ENCODE measurements at places on chromosomes 5 and 9.

DNA sequence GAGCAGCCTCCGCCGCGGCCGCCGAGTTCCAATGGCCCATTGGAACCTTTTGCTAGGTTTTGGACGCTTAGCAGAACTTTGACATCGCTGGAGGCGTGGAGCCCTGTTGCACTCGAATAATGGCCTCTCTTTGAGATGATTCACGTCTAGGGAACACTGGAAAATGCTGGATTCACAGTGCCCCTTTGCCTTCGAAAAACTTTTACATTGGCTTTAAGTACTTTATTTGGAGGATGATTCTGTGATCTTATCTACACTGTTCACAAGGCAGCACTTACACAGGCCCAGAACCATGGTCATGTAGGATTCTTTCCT, 536 bp upstream of the PPIC start:
- no peak for DNase-seq

GRCh38 chr5:115180165-115180709, 10.5 kb upstream of the TRIM36 start:
- DNase-seq: peak; percentile 26

DNA sequence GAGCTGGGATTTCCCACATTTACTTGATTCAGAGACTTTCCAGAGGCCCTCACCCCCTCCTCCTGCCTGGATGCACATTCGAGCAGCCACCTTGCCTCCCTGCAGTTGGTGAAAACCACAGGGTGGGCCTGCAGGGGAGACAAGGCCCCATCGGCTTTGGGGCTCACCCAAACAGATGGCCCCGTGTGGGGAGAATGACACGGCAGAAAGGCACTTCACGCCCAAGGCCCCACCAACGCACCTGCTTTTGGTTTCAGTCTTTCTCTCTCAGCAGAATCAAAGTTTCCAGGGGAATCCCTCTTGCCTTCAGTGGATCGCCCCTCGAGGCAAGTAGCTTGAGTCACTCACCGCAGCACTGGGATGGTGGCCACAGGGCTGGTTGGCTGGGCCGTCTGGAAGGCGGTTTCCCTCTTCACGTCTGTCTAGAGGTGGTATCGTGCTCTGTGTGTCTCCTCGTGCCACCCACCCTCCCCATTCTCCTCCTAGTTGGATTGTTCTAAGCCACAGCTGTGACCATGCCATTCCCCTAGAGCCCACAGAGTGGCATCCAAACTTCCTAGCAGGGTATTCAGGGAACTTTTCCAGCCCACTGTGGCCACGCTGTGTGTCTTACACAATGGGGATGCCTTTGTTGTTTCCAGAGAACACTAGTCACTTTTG, 31.8 kb downstream of the SEC61B start:
- peak; percentile 88 for DNase-seq

GRCh38 chr9:121074370-121075250, at the start of gene CNTRL:
CNTRL (plus strand) TSS chr9:121074955; CDS start chr9:121088327, 13,372 bp downstream.
- peak; percentile 91 for DNase-seq

DNA sequence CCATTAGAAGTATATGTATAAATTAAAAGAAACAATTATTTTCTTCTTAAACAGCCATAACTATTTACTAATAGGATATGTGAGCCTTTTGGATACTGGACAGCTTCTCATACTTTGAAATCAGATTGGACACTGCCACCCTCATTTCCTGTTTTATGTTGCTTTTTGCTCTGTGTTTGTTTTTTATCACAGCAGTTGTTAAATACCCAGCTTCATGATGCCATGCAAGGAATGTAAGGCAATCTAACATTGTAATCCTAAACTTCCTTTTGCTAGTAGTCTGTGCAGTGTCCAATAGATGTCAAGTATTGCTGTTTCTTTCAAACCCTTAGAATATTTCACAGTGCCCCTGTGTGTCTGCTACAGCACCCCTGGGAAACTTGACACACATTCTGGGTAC, 56.2 kb downstream of the CNTLN start:
- DNase-seq: no peak

- no peak for DNase-seq
Observed at GRCh38 chr9:5575000-5575399, 53.9 kb upstream of the RIC1 start.

DNA sequence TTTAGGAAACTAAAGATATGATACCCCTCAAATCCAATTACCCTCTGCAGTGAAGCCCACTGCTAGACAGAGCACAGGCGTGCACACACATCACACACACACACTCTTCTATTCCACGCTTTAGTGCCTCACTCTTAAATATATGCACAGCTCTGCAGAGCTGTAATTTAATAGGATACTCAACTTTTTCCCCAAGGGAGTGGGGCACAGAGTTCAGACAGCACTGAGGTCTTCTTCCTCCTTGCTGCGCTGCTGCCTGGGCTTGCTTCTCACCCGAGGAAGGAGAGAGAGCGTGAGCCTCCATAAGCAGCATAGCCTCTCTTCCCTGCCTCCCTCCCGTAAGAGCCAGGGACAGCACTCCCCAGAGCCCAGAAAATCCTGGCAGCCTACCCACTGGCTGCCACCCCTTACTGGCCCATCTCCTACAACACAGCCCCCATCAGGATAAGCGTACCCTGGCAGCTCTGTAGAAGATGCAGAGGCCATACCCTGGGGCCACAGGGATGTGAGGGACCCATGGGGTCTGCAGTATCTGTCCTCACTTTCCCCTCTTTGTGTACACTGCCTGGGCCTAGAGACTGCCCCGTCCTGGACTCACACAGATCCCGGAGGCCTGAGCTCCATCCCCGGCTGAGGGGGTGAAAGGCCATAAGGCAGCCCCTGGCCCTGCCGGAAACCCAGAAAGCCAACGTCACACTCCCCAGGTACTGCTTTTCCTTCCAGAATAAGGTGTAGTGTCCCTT, 102.1 kb downstream of the C5orf15 start:
- no peak for DNase-seq

DNA sequence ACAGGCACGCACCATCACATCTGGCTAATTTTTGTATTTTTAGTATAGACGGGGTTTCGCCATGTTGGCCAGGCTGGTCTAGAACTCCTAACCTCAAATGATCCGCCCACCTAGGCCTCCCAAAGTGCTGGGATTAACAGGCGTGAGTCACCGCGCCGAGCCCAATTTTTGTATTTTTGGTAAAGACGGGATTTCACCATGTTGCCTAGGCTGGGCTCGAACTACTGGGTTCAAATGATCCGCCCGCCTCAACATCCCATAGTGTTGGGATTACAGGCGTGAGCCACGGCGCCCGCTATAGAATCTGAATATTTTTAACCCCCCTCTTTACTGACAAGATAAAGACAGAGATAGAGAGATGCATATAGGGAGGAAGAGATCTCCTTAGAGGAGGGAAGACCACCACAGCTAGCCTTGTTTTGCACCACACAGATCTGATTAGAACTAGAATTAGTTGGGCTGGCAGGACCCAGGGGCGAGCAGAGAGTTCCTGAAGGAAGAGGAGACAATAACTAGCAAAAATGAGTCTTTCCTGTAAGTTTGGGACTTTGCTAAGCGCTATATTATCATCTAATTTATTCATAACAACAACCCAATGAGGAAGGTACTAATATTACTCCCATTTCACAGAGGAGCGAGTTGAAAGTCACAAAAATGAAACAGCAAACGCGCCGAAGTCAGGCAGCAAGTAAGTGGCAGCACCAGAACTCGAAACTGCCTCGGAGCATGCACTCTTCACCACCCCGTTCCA, 1.5 kb upstream of the ANKHD1 start:
- no peak for DNase-seq

- DNase-seq: no peak
Observed at GRCh38 chr5:34016222-34016621, 8.4 kb upstream of the AMACR start.

- DNase-seq: no peak
Observed at GRCh38 chr5:158589939-158590338, 509.8 kb downstream of the EBF1 start.

DNA sequence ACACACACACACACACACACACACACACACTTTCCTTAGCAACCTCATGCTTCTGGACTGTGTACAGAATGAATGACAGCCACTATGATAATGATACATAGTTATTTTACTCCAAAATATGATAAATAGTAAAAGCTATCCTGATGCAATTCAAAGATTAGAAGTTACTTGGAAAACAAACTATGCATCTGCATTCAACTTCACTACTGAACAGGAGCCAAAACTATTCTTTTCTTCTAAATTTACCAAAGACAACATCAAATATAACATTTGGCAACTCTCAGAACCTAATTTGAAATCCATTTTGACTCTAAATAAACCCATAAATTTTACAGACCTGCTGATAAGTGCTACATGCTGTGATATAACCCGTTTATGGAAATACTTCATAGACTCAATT, 33.3 kb downstream of the GLIS3 start:
- no peak for DNase-seq

- DNase-seq: no peak
Observed at GRCh38 chr5:116702776-116703175, 128.2 kb upstream of the SEMA6A start.

DNA sequence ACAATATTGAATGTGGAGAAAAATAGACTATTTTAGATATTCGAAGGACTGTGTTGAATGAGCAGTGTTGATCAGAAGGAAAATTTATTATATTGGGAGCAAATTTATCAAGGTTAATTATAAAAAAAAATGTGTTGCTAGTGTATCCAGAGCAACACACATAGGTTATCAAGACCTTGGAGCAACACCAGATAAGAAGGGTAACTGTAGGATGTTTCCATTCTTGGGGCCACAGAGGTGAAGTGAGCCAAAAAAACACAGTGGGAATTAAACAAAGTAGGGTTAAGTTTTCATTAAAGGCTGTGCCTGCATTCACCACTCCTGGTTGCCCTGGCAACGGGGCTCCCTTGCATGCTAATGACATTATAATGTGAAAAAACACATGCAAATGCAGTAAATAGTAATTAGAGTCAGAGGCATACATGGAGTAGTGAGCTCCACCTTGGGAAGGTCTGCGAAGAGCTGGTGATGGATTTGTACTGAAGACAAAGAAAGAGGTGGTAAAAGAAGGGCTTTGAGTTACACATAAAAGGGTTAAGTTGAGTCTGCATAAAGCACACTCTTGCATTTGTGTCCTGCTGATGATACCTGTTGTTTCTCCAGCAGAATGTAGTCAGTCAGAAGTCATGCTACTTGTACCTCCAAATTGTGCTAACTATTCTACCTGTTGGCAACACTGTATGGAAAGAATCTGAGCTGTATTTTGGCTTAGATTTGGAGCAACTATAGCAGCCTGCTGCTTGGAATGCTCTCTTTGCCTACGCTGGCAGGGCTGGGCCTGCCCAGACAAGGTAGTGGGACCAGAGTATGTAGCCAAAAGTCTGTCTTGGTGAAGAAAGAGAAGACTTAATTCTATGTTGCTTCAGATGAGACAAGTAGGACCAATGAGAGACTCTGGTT, 59.6 kb downstream of the ATG10 start:
- DNase-seq: no peak

DNA sequence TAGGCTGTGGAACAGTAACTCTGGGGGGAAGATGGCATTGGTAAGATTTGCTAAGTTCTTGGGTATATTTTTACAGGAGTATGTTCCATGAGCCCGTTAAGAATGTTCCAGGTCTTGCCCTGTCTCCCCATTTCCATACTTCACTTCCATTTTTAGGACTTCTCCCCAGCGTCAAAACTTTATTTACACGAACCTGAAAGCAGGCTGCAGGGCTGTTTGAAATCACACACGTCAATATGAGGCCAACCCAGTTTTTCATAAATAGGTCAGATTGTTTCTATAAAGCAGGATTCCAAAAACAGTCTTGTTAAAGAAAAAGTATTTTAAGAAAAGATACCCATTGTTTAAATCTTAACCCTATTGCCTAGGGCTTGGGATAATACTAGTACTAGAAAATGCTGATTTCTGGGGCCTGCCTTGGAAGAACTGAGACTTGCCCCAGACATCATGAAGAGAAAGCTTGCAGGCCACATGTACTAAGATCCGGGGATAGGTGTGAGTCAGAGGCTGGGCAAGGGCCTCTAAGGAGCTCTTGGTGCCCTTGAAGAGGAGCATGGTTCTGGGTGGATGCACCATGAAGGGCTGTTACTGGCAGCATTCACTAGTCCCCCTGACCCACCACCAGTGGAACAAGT, 24.2 kb downstream of the TRIO start:
- DNase-seq: peak; percentile 48

DNA sequence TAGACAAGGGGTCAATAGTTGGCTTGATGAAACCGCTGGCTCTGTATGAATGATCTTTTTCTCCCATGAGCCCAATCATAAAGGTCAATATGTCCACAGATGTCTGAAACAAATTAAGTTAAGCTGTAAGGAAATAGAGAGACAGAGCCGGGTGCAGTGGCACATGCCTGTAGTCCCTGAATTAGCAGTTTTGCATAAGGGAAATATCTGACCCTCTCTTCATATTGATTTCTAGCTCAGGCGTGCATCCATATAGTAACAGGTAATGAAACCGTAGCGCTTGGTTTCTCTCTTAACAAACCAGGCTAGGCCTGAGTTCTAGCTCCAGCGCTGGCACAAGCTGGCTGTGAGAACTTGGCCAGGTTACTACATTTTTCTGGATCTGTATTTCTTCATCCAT, 118.1 kb upstream of the ERCC6L2 start:
- no peak for DNase-seq

DNA sequence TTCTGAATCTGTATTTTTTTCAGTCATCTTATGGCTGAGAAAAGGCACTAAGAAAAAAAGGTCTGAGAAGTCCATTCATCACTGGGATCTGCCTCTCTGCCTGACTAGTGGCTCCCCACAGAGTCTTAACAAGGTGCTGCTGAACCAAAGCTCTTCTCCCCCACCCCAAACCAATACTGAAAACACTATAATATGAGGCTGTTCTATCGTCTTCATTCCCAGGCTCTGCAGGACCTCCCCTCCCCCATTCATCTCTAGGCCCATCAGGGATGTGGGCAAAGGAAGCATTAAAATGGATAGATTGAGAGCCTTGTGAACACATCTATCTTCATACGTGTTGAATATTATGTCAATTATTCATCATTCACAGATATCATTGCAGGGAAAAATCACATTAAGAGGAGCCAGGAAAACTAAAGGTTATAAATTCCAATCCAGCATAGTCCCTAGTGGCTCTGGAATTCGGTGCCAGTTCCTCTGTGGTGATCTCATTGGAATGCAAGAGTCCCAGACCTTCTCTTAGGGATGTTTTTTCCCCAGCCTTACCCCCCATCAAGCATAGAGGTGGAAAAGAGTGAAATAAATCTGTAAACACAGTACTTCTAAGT, 44.3 kb upstream of the GPR151 start:
- no peak for DNase-seq

DNA sequence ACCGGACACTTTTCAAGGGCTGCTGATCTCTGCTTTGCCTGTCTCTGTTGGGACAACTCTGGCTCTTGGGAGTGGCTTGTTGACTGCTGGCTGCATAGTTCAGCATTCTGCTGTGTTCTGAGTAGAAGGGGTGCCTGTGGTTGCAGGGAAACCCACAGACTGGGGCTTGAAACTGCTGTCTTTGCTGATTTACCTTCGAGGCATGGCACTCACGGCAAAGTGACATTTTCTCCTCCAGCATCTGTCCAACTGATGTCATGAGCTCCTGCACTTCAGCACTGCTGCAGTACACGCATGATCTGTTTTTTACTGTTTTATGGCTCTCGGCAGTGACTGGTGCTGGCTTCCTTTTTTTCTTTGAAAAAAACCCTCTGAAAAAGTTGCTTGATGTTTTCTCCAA, 69.2 kb downstream of the SPATA31D1 start:
- DNase-seq: no peak

- DNase-seq: no peak
Observed at GRCh38 chr5:111251921-111252320, 27.7 kb downstream of the CAMK4 start.
